PC-9 (cell line): ENCODE measurements at places on chromosomes 7 and 10. TPM values are rescaled to one million over a fixed set of nuclear protein-coding genes. Genes with fewer than 3 reads are reported as not detected.
A peak's percentile ranks its signal among the peaks of the same experiment; 100 is the strongest.

The PRLHR gene
- total RNA-seq, result not detected in 2 replicates

DNA sequence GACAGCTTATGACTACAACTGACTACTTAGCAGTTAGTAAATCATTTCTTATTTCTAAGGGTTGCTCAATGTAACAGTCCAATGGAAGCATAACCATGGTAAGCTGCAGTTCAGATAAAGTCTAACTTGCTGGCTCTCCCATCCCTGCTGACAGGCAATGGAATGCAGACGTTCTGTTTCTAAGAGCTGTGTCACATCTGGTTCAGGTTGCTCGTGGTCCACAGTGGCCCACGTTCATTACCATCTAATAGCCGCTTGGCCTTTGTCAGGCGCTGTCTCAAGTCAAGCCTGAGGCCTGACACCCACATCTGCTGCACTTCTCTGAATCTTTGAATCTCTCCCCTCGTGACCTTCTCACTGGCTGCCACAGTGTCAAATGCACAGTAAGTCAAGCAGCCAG, 240.8 kb downstream of the FGFR2 start:
- DNase-seq, result no peak

DNA sequence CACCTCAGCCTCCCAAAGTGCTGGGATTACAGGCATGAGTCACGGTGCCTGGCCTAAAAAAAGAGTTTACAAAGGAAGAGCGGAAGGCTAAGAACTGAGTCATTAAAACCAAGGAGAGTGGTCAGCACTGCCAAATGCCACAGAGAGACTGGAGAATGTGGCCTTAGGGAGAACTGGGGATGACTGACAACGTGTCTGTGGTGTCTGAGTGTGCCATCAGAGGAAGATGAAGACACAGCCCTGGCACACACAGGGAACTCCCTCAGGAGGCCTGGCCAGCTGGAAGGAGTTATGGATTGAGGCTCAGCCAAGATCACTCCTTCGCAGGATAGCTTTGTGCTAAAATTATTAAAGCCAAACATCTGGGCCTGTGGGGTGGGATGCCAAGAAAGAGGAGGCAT, 3.9 kb upstream of the INA start:
- peak; percentile 75 for DNase-seq

DNA sequence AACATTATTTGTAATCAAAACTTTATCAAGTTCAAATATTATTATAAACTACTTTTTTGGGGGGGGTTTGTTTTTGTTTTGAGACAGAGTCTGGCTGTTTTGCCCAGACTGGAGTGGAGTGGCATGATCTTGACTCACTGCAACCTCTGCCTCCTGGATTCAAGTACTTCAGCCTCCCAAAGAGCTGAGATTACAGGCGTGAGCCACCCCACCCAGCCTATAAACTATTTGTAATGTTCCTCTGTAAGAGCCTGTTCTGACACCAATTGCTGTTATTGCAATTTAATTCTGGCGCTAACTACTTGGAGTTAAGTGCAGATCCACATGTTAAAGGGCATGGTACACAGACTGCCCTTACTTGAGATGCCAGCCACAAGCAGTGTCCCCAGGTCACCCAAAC, 478.1 kb upstream of the NRP1 start:
- DNase-seq, result no peak

DNA sequence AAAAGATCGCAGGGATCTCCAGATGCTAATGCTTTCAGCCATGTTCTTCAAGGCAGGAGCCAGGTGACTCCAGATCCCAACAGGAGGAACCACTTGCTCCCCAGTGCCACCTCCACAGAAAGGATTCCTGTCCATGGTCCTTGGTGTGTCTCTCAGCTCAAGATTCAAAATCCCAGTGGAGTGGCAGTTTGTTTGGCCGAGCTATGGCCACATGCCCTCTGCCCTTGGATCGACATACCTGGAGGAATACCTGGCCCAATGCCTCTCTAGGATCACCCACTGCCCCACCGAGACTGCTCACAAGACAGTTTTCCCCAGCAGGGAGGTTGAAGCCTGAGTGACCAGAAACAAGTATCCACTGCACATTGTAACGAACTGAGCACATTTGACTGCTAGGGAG, 3.9 kb upstream of the GPRIN2 start:
- DNase-seq, result no peak

The ACTL6B gene
- not detected in 2 replicates for total RNA-seq

- no peak for DNase-seq
Measured at GRCh38 chr10:43137717-43138020, 576 bp upstream of the CSGALNACT2 start.

The NEUROD6 gene
- not detected in 2 replicates for total RNA-seq

- no peak for DNase-seq
Measured at GRCh38 chr7:50472427-50472826, 22.3 kb upstream of the FIGNL1 start.

DNA sequence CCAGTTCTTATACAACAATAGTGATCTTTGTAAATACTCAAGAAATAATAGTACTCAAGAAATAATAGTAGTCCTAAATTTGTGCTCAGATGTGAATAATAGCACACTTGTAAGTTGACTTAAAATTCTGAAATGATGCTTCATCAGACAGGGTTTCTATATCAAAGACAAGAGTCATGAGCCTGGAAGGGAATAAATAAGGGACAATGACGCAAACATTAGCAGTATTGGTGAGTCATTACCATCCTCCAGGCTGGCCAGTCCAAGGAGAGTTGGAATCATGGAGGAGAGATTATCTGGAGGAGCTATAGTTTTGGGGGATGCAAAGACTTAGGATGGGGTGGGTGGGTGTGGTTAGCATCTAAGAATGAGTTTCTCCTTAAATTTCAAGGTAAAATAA, 6.1 kb upstream of the SH3PXD2A start:
- DNase-seq, result no peak

- peak; percentile 75 for DNase-seq
Measured at GRCh38 chr10:33010132-33011037, 52.4 kb upstream of the ITGB1 start.

GRCh38 chr10:121988361-121989324, at the start of gene TACC2:
TSS of gene TACC2 (plus strand) at chr10:121989163. CDS start at chr10:122021982, 32,819 bp downstream.
- no peak for DNase-seq

- DNase-seq, result no peak
Measured at GRCh38 chr10:24223341-24223740, 14.4 kb downstream of the KIAA1217 start.

The NXPH1 gene
- total RNA-seq, result not detected in 2 replicates
